Mesothelial cell of epicardium (in vitro differentiated cells): ENCODE measurements at places on chromosomes 7 and 10. TPM values are rescaled to one million over a fixed set of nuclear protein-coding genes. Genes with fewer than 3 reads are reported as not detected.

DNA sequence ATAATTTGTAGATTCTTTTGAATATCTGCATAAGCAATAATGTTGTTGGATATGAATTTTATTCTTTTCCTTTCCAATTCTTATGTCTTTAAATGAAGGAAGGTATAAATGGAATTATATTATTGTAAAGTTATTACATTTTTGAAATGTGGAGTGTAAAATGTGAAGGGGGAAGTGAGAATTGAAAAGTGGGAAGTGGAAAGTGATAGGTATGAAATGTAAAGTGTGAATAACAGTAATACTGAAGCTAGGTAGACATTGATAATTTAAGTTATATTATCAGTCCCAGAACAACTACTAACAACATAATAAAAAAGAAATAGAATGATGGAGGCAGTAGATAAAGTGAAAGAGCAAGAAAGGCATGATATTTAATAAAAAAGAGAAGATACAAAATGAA is 39.7 kb upstream of the HYAL4 start:
- peaks cover 6% of the 10 kb centered on the region for H3K36me3 ChIP-seq
- no peak overlapping the region for H3K4me3 ChIP-seq
- peaks cover 9% of the 10 kb centered on the region for H3K4me1 ChIP-seq
- no peak overlapping the region for H3K27ac ChIP-seq

- H3K36me3 ChIP-seq: no peaks in the 10 kb centered on the region
- peaks cover 50% of the 10 kb centered on the region for H3K4me1 ChIP-seq
- no peak for DNase-seq
- H3K4me3 ChIP-seq: no peak overlapping the region
Observed at GRCh38 chr7:93015779-93016481, 101.8 kb downstream of the SAMD9 start.

KAT6B gene
- 147 to 155 TPM (median 148 TPM) in 3 replicates for total RNA-seq

NPSR1 gene
- not detected in 3 replicates for total RNA-seq
